ENCODE measurements at places on chromosomes 3 and 15.

- DNase-seq: no peak
These were observed 20.7 kb downstream of the TPM1 start for GRCh38 chr15:63063164-63063756.

DNA sequence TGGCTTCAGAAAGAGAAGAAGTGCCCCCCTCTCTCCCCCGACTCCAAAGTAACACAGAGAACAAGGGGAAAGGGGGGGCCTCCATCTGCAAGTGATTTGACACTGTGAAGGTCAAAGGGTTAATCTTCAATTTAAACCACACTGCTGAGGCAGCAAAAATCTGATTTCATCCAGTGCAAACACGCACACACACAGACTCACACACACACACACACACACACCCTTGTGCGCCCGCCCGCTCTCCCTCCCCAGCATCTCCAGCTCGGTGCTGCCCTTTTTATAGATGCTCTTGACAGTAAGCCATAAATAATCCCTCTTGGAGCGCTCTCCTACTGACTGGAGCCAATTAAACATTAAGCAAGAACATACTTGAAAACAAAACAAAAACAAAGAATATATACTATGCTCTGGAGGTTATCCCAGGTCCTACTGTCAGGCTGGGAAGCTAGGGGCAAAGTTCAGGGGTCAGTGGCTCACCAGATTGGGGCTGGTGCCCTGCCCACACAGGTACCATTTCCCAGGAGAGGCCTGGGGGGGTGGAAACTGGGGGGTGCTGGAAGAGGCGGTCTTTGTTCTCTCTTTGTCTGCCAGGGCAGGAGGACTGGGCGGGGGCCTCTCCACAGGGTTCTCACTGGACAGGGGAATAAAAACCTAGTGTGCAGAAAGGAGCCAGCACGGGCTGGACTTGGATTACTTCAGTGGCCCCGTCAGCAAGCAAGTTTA lies 16.3 kb downstream of the BMF start:
- DNase-seq: no peak

DNA sequence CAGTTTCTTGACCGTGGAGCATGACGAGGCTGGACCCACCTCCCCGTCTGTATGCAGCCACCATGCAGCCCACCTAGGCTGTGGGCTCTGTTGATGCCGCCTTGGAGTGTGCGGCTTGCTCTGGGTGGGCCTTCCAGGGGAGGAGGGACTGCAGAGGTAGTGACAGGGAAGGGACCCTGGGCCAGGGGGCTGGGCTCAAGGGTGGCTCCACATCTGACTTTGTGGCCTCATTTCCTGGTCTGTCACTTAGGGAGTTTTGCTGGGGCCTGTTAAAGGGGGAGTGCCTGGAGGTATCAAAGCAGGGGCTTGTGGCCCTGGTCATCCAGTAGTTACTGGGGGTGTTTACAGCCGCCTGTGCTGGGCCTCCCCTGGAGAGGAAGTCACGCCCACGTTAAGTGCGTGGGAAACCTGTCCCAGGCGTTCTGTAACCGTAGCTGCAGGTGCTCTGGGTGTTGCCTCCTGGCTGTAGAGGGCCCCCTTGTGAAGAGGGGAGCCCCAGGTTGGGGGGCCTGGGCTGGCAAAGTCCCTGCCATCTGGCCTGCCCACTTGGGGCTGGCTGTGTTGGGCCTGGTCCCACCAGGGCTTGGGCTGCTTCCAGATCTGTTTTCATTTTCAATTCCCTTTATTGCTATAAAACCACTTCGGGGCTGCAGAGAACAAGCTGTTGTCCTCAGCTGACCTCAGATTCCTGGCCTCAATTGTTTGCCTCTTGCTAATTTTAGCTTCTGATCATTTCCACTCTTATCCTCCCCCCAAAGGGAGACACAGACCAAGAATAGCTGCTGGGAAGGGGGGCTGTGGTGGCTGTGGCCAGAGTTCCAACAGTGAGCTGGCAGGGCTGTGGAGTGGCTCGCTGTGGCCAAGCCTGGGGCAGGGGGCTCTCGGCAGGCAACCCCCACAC lies 26.5 kb downstream of the KLF13 start:
- no peak for DNase-seq

GRCh38 chr15:86905625-86906256 lies 826.1 kb downstream of the AGBL1 start:
- DNase-seq: no peak

DNA sequence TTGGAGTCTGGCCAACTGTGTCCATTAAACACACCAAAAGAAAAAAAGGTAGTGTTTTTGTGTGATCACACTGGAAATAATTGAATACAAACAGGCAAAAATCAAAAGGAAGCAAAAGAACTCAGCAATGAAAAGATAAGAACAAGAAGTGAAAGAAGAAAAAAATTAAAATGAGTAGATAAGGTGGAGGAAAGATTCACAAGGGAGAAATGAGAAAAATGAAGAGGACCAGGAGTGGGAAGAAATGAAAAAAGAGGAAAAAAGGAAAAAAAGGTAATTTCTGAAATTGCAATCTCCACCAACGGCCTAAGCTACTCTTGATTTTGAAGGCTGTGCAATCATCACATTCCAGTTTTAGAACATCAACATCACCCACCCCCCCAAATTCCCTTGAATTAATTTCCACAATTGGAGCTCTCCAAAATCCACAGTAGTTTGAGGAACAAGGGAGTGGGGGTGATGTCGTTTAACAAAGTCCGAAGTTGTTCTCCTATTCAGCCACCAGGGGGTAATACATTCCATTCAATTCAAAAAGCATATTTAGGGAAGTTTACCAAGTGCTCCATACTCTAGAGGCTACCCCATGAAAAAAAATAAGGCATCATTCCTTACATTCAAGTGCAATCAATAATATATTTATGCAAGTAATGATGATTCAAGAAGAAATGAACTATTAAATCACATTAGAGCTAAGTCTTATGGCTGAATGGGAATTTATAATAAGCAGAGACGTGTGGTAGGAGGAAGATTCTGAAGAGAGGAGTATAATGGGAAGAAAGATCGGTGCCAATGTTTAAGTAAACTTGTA lies 37.4 kb downstream of the ZNF860 start:
- no peak for DNase-seq

GRCh38 chr15:28873585-28874190 lies 12.1 kb upstream of the APBA2 start:
- no peak for DNase-seq

Data from stimulated activated CD8-positive, alpha-beta memory T cell treated with anti-CD3 and anti-CD28 coated beads, Interleukin-7, amount 100 ng/mL, for 1 hour (primary cell).